ENCODE measurements at places on chromosomes 12 and 14.
A peak's percentile ranks its signal among the peaks of the same experiment; 100 is the strongest.

DNA sequence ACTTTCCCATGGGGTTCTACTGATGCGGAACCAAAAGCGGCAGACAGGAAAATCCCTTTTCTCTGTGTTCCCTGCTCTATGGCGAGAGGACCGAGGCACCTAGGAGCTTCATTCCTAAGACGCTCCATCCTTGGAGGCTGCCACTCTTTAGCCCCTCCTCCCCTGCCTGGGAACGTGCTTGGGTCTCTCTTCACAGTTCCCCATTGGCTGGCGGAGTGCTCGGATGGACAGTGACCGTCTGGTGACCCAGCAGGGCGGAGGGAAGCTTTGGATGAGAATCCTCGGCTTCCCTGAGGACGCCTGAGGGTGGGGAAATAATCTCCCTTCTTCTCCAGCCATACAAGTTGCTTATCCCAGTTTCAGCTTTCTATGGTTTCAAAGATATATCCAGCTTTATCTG is 37.3 kb downstream of the KCNA5 start:
- ATAC-seq: no peak

- no peak for ATAC-seq
These were observed 28.8 kb downstream of the CCNK start for GRCh38 chr14:99509871-99510555.

- ATAC-seq: no peak
These were observed 30.2 kb upstream of the RNU6-8 start for GRCh38 chr14:32233260-32233659.

- no peak for ATAC-seq
These were observed 77.2 kb downstream of the BAZ1A start for GRCh38 chr14:34797747-34798583.

DNA sequence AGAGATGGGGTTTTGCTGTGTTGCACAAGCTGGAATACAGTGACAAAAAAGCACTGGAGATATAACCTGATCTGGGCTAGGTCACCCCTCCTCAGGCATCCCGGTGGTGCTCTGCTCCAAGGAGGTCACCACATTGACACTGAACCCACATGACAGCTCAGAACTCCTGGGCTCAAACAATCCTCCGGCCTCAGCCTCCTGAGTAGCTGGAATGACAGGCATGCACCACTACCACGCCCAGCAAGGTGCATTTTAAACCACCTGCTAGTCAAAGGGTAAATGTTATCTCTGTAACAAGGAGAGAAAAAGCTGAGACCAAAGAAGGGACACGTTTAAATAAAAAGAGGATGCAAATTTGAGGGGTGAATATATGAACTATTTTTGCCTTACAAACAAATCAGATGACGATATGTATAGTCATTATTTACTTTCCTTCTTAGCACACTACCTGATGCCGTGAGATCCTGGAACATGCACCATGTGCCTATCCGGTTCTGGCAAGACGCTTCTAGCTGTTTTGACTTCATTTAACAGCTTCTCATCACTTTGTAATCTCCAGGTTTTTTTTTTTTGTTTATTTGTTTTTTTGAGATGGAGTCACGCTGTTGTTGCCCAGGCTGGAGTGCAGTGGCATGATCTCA is 135.1 kb downstream of the PPM1H start:
- ATAC-seq: no peak

DNA sequence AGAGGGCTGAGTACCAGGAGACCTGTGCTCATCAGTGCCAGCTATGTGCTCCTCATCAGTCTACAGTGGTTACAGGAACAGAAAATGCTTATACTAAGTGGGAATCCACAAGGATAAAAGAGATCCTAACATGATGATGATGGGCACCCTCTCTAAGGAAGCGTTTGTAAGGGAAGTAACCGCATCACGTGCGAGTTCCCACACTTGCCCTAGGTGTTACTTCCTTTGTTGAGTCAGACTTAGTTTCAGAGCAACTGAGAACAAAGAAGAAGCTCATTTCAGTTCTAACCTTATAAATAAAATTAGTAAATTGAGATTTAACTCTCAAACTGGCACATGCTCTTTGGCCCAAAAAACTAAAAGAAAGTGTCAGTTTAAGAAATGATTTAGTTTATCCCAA is 956.4 kb upstream of the TMEM132C start:
- no peak for ATAC-seq

- no peak for ATAC-seq
These were observed 13.2 kb upstream of the SERPINA10 start for GRCh38 chr14:94306047-94306978.

DNA sequence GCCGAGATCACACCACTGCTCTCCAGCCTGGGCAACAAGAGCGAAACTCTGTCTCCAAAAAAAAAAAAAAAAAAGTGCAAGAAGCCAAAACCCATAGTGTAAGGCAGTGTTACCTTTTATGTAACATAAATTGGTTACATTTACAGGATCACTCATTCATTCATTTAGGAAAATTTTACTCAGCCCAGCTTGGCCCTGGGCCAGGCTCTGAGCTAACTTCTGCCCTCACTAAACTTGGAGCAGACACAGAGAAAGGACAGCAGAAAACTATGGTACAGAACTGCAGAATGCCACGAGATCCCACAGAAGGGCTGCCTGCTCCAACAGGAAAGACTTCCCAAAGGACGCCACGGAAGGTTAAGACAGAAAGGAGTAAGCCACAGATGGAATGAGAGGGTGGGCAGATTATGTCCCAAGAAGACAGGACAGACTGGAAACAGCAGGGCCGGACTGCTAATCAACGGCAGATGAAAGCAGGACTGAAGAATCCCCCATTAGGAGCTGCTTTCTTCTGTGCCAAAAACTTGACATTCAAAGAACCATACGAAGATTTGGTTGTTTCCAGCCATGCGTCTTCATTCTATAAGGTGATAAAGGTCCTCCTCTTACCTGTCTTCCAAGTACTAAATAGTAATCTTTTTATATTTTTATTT is 18.9 kb downstream of the PPP1R13B start:
- ATAC-seq: peak; percentile 81

DNA sequence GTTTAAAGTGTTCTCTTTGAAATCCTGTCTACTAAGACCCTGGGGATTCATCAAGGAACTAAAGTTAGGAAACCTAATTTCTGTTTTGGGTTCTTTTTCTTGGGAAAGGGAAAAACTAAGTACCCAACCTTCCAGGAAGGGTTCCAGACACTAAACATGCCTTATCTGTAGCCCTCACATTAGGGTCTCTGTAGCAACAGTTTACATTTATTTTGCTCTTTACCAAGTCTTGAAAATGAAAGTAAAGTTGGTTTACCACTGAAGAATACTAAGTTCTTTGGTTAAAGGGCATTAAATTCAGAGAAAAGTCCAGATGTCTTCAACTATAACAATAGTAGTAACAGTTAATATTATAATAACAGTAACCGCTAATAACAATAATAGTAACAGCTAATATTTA is 207.5 kb upstream of the CDKN3 start:
- ATAC-seq: no peak

DNA sequence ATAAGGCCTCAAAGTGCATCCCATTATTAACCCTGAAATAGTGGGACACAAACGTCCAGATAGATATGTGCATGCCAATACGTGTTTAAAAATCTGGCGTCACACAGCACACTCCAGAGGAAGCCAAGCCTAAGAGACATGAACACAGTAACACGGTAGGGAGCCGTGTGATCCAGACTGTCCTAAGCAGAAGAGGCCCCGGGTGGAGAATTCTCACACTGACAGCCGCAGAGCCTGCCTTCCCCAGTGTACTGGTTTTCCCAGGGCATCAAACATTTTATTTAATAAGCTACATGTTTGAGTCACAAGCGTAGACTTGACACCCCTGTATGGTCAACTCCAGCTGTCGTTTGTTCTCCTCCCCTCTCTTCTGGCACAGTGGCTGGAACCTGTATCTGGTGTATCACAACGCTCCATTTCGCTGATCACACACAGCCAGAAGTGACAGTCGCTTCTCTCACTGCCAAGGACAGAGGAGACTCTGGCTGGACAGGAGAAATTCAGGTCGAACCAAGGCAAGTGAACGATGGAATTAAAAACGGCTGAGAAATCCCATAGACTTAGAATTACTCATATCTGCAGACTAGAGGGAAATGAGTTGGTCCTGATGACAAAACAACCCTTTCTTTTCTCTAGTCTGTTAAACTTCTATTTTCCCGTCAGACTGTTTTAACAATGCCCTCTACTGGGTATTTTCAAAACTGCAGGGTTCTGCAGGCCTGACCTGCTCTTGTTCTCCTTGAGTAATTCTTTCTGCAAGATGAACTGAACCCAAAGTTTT is 359.9 kb downstream of the RGS6 start:
- ATAC-seq: peak; percentile 93

DNA sequence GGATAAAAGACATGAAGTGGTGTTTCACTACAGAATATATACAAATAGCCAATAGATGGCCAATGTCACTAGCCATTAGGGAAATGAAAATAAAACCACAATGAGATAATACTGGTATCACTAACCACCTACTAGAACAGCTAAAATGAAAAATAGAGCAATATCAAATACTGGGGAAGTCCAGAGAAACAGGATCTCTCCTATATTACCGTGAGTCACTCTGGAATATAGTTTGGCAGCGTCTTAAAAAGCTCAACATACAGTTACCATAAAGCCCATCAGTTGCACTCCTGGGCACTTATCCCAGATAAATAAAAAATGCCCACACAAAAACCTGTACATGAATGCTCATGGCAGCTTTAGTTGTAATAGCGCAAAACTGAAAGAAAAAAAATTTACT is 101.7 kb downstream of the TMTC1 start:
- no peak for ATAC-seq

DNA sequence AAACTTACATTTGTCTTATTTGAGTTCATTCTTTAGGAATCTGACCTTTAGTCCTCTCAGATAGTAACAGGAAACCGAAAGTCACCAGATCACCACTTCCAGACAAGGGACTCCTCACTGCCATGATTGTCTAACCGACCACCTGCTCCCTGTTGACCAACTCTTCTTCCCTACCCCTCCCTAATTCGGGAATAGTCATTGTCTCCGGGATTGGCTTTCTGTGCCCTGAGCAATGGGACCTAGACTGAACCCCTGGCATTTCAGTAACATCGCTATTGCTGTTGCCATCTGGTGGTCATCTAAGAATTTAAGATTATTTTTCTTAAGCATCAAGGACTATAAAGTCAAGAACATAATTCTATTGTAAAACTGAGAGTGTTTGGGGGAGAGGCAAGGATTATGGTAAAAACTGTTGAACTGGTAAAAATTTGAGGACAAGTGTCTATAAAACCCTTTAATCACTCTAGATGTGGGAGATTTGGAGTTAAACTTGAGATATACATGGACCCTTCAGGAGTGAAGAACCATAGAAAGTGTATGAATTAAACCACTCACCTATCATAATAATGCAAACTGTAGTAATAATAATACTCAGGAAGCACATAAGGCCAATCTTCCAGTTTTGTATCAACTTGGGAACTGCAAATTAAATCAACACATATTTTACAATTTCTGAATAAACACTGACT is 6.3 kb downstream of the CLEC2A start:
- ATAC-seq: peak; percentile 67

- no peak for ATAC-seq
These were observed 75.5 kb upstream of the LRIG3 start for GRCh38 chr12:58995666-58996363.

DNA sequence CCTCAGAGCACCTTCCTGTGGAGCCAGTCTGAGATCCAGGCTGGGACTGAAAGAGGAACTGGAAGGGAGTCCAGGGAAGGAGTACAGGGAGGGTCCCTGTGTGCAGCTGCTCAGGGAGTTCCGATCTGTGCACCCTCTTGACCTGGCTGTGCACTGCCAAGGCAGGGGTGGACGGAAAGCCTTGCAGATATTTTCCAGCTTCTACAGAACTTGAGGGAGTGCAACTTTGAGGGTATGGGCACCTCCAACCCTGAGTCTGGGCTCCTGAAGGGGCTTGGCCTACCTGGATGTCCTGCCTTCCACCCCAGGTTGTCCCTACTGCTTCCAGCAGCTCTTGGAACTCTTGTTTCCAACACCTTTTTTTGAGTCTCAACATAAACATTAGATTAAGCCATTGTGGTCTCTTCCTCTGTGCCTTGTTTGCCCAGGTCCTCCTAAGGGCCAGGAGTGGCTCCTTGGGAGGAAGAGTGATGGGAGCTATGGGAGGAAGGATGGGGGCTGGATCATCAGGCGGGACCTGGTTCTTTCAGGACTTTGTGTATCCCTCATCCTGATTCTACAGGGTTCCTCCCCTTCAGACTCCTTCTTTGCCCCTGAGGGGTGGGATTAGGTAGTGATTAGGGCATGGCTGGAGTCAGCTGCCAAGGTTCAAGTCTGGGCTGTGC is 3.5 kb downstream of the KRT7 start:
- no peak for ATAC-seq

- no peak for ATAC-seq
These were observed 374.3 kb upstream of the DCN start for GRCh38 chr12:91556909-91557308.

GRCh38 chr14:53947452-53948204 is 9.0 kb downstream of the BMP4 start:
- no peak for ATAC-seq

- ATAC-seq: no peak
These were observed 12.1 kb upstream of the COX6A1 start for GRCh38 chr12:120425797-120426196.

DNA sequence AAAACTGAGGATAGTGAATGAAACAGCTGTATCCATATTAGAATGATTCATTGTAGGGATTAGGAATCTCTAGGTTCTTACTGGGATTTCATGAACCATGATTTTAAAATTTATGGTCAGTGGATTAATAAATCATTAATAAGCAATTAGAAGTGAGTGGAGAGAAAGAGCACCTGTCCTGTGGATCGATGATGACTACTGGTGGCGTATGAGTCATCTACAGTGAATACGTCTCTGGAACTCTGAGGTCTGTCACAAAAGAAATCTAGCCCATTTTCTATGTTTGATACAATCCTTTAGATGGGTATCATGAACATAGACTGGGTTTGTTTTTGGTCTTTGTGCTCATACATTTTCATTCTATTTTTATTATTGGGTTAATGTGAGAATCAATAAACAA is 77.3 kb upstream of the RTL1 start:
- ATAC-seq: no peak

- ATAC-seq: no peak
These were observed 30.4 kb upstream of the BCAT1 start for GRCh38 chr12:24979329-24979728.

GRCh38 chr12:100225491-100225890 is 24.9 kb downstream of the ACTR6 start:
- no peak for ATAC-seq

GRCh38 chr12:26800347-26800746 is 32.6 kb downstream of the ITPR2 start:
- ATAC-seq: no peak

DNA sequence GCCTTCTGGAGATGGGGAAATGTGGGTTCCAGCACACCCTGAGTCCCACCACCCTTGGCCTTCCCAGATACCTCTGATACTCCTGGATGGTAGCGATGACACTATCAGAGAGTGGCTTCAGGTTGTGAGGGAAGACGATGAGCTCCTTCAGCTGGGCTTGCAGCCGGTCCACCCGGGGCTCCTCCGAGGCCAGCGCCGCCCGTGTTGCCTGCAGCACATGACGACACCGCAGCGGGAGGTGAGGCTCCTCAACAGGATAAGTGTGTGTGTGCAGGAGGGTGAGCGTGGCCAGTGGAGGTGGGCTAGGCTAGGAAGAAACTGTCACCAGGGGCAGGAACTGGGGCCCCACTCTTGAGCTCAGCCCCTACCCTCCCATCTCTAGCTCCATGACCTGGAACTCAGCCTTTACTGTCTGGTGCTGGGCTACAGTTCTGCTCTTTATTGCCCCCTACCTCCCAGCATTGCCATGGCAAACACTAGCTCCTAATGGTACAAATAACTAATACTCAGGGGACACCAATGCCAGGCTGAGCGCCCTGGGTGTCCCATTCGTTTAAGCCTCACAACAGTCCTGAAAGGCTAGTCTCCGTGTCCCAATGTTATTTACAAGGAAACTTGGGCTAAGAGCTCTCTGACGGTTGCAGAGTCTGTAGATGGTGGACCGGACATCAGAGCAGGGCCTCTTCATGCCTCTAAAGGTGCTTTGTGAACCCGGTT is 64.1 kb downstream of the SYNE3 start:
- peak; percentile 89 for ATAC-seq

All from SK-N-SH treated with all-trans-retinoic acid at 6 μM for 48 hours (cell line).